Occipital lobe (tissue), 3 donors: ENCODE measurements at places on chromosomes 2 and 18. TPM values are rescaled to one million over a fixed set of nuclear protein-coding genes. Genes with fewer than 3 reads are reported as not detected.

GRCh38 chr2:201205515-201205849 is 22.5 kb downstream of the CASP10 start:
- DNase-seq: no peak

DNA sequence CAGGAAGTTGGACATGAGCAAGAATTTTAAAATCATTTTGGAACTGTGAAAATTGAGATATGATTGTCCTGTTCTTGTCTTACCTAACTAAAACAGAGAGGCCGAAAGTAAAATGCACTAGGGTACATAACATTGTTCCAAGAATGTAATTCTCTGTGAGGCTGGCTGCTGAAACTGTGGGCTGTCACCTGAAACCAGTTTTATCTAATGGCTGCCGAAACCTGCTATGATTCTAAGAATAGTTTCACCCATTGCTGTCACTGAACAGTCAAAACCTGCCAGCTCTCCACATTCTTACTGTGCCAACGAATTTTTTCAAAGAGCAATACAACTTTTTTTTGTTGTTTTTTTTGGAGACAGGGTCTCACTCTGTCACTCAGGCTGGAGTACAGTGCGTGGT is 119.3 kb upstream of the ZSWIM2 start:
- DNase-seq: no peak

GRCh38 chr2:238379096-238379810 is 47.5 kb upstream of the ASB1 start:
- DNase-seq: no peak

The MYCN gene
- total RNA-seq: 75.5 TPM

DNA sequence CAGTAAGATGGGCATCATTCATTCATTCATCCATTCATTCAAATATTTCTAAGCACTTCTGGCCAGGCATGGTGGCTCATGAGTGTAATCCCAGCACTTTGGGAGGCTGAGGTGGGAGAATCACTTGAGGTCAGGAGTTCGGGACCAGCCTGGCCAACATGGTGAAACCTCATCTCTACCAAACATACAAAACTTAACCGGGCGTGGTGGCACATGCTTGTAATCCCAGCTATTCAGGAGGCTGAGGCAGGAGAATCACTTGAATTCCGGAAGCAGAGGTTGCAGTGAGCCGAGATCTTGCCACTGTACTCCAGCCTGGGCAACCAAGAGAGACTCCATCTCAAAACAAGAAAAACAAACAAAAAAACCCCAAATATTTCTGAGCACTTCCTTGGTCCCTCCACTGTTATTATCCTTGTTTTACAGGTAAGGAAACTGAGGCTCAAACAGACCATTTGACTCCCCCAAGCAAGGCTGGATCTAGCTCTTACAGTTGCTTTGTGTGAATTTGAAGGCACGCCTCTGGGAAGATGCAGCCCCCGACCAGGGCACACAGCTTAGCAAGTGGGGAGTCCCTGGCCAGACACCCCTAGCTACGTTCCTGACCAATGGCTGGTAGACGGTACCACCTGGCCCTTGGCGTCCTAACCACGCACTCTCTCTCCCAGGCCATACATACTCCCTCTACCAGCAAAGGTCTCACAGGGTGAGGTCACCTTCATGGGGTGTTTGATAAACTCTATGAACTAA is 50.6 kb upstream of the ODC1 start:
- DNase-seq: no peak
